ENCODE measurements at places on chromosomes 2 and 18.

GRCh38 chr2:60408207-60408606 is 145.2 kb downstream of the BCL11A start:
- no peak for DNase-seq

DNA sequence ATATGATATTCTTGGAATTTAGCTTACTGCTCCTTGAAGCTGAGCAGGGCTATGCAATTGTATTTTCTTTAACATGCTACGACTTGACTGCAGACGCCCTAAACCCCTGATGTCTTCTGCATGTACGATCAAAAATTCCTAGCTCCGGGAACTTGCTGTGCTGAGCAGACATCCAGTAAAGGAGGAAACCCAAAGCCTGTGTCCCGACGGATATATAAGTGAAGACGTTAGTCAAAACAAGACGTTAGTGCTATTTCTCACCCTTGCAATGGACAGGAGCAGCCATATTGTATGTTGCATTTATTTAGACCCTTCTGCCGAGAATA is 51.5 kb downstream of the SETBP1 start:
- no peak for DNase-seq

DNA sequence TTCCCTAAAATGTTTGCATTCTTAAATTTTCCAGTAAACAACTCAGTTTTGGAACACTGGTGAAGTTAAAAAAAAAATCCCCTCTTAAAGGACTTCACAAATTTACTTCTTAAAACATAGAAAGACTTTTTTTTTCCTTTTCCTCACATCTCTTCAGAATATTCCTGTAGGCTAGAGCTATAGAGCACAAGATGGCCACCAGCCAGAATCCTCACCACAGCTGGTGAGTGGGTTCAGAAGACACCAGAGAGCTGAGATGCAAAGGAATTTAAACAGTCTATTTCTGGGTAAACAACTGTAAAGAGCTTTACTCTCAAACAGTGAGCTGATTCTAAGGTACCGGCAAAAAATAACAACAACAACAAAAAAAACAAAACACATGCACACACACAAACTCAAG is 252.8 kb downstream of the LRP1B start:
- DNase-seq, result no peak

DNA sequence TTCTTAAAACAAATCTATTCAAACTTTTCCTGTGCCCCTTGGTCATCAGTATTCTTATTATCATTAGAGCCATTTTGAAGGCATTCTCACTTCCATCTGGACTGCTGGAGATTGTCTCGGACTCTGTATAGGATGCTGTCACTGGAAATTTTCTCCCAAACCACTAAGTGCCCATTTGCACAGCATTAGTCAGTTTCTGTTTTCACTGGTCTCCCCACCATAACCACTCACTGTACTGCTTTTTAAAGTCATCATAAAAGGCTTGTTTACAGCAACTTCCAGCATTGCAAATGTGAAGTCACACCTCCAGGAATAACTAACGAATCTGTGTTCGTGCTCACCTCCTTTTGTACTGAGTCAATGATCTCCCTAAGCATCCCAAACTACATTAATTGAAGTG is 150.9 kb upstream of the SERTAD2 start:
- no peak for DNase-seq

DNA sequence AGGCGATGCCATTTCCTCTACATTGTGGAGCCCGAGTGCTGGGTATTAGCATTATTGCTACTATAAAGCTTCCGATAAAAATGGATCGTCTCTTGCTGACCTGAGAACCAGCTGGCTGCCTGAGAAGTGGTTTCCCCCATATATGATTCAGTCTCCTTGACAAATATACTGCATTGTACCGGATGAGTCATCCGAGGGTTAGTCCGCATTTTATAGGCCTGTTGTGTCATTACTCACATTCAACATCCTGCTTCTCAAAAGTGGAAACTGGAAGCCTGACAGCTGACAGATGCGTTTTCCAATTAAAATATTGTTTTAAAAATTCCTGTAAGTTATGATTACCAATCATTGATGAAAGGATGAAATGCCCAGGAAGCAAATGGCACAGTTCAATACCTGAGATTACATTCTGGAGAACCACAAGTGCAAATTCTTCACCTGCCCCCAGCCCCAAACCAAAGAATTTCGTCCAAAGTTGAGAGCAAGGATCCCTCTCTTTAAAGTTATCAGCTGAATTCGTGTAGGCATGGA is 65.7 kb downstream of the SPRED2 start:
- DNase-seq, result peak; percentile 92

GRCh38 chr2:155913356-155913755 is 419.2 kb downstream of the NR4A2 start:
- no peak for DNase-seq

DNA sequence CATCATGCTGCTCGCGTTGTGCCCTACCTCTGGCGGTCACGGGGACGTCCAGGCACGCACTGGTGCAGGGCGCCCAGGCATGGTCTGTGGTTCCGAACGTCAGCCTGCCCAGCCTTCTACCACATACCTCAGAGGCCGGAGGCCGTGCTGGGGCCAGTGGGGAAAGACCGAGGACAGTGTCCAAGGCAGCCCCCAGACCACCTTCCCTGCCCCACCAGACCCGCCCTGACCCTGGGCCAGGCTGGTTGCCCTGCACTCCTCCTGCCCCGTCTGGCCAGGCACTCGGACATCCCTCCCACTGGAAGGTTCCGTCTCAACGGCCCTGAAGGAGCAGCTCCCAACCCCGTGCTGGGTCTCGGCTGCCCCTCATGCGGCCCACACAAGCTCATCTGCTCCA is 32.8 kb downstream of the SLC66A2 start:
- no peak for DNase-seq

GRCh38 chr2:223649554-223650533 is 47.7 kb upstream of the SCG2 start:
- DNase-seq, result no peak

DNA sequence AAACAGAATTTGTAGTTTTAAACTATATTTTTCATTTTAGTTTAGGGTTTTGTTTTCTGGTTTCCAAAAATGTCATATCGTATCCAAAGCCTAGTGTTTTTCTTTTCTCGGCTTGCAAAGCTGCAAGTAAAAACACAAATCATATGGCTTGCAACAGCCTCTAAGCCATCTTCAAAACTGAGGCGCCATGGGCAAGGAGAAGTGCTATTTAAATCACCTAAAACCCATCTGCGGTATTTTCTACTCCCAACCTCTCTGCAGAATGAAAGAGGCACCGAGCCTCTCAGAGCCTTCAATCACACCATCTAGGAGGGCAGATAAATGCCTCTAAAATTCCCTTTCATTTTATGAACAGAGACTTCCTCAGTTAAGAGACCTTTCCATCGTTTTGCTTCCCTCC is 25.2 kb downstream of the FECH start:
- no peak for DNase-seq

- DNase-seq, result no peak
Measured at GRCh38 chr2:24072259-24072658, 3.9 kb downstream of the SF3B6 start.

DNA sequence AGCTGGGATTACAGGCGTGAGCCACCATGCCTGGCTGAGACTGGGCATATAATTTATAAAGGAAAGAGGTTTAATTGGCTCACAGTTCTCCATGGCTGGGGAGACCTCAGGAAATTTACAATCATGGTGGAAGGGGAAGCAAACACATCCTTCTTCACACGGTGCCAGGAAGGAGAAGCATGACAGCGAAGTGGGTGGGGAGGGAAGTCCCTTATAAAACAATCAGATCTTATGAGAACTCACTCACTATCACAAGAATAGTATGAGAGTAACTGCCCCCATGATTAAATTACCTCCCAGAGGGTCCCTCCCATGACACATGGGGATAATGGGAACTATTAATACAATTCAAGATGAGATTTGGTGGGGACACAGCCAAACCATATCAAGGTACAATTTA is 7.8 kb upstream of the LCLAT1 start:
- no peak for DNase-seq

DNA sequence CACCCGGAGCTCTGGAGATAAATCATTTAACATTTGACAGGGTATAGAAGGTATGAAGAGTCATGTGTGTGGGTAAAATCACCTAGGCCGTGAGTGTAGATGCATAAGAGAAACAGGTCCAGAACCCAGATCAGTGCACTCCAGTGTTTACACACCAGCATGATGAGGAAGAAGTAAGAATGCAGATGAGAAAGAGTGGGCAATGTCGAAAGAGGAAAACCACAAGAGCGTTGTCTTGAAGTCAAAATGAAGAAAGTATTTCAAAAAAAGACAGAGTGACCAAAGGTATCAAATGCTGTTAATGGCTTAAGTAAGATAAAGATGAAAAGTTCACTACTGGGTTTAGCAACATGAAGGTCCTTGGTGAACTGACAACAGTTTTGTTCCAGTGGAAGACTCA is 32.0 kb upstream of the PLB1 start:
- no peak for DNase-seq
